ENCODE measurements at places on chromosomes 7 and 10. TPM values are rescaled to one million over a fixed set of nuclear protein-coding genes. Genes with fewer than 3 reads are reported as not detected.
A peak's percentile ranks its signal among the peaks of the same experiment; 100 is the strongest.

GRCh38 chr10:102476466-102477141, 25.3 kb upstream of the C10orf95 start:
- no peaks in the 10 kb centered on the region for H3K4me1 ChIP-seq
- no peak for DNase-seq
- peaks cover 18% of the 10 kb centered on the region for H3K36me3 ChIP-seq
- H3K27ac ChIP-seq: no peak overlapping the region
- no peak overlapping the region for H3K4me3 ChIP-seq

- no peaks in the 10 kb centered on the region for H3K4me1 ChIP-seq
- no peak overlapping the region for H3K27ac ChIP-seq
- DNase-seq: no peak
- no peaks in the 10 kb centered on the region for H3K36me3 ChIP-seq
- H3K27me3 ChIP-seq: no peaks in the 10 kb centered on the region
Observed at GRCh38 chr7:119737390-119737789, 535.6 kb upstream of the KCND2 start.

The EEF1AKMT2 gene
- total RNA-seq: 22.8 TPM

DNA sequence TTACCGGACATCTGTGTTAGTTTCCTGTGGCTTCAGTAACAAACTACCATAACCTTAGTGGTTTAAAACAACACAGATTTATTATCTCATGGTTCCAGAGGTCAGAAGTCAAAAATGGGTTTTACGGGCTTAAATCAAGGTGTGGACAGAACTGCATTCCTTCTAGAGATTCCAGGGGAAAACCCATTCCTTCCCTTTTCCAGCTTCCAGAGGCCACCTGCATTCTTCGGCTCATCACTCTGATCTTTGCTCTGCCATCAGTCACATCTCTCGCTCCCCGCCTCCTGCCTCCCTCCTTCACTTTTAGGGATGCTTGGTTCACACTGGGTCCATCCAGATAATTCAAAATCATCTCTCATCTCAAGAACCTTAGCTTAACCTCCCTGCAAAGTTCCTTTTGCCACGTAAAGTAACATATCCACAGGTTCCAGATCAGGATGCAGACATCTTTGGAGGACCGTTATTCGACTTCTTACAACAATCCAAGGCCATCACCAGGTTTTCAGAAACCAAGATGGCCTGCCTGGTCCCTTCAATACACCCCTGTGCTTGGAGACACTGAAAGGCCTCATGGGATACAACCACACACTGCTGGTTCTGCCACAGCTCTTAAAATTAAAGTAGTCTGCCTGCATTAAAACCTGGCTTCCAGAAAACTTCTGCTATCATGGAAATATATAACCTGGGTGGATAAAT, 225.9 kb upstream of the MYO3A start:
- no peak overlapping the region for H3K27ac ChIP-seq
- H3K36me3 ChIP-seq: no peaks in the 10 kb centered on the region
- DNase-seq: no peak
- no peaks in the 10 kb centered on the region for H3K27me3 ChIP-seq
- H3K4me3 ChIP-seq: no peak overlapping the region
- no peaks in the 10 kb centered on the region for H3K4me1 ChIP-seq

DNA sequence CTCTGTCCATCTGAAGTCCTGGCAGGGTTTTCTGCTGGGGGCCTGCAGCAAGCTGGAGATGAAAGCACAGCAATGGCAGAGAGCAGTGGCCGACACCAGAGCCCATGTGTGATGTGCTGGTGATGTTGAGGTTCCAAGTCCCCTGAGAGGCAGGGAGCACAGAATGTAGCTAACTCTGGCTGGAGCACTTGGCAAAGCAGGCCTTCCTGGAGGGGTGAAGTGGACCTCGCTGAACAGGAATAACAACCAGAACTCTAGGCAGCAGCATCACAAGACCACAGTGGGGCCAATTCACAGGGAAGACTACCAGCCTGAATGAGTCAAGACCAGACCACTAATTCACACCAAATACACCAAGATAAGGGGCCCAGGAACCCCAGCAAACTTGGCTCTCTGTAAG, 22.8 kb upstream of the MSMB start:
- H3K4me3 ChIP-seq: no peak overlapping the region
- no peaks in the 10 kb centered on the region for H3K36me3 ChIP-seq
- peaks cover 3% of the 10 kb centered on the region for H3K4me1 ChIP-seq
- H3K27me3 ChIP-seq: peaks cover 3% of the 10 kb centered on the region

The GOLGA7B gene
- total RNA-seq: not detected

GRCh38 chr10:26440088-26440470, 1.9 kb downstream of the APBB1IP start:
- no peaks in the 10 kb centered on the region for H3K27me3 ChIP-seq
- H3K4me3 ChIP-seq: no peak overlapping the region
- no peaks in the 10 kb centered on the region for H3K36me3 ChIP-seq
- no peak for DNase-seq

GRCh38 chr10:44983066-44983894, 4.7 kb upstream of the DEPP1 start:
- DNase-seq: no peak
- no peaks in the 10 kb centered on the region for H3K27me3 ChIP-seq
- H3K4me3 ChIP-seq: no peak overlapping the region
- H3K4me1 ChIP-seq: peaks cover 68% of the 10 kb centered on the region

- no peaks in the 10 kb centered on the region for H3K36me3 ChIP-seq
- peak; percentile 99 for DNase-seq
- no peak overlapping the region for H3K4me3 ChIP-seq
- no peaks in the 10 kb centered on the region for H3K27me3 ChIP-seq
Observed at GRCh38 chr10:110395350-110396283, 90.9 kb upstream of the SMNDC1 start.

The PLCE1 gene
- total RNA-seq: 4.5 TPM

- H3K4me3 ChIP-seq: no peak overlapping the region
- no peaks in the 10 kb centered on the region for H3K27me3 ChIP-seq
- no peak overlapping the region for H3K27ac ChIP-seq
- DNase-seq: no peak
- no peaks in the 10 kb centered on the region for H3K36me3 ChIP-seq
Observed at GRCh38 chr10:114922003-114922402, 16.0 kb upstream of the TRUB1 start.

- no peak for DNase-seq
- peaks cover 15% of the 10 kb centered on the region for H3K4me1 ChIP-seq
- H3K36me3 ChIP-seq: no peaks in the 10 kb centered on the region
- no peaks in the 10 kb centered on the region for H3K27me3 ChIP-seq
- H3K27ac ChIP-seq: no peak overlapping the region
- no peak overlapping the region for H3K4me3 ChIP-seq
Observed at GRCh38 chr10:61139592-61139953, 195.6 kb upstream of the RHOBTB1 start.

DNA sequence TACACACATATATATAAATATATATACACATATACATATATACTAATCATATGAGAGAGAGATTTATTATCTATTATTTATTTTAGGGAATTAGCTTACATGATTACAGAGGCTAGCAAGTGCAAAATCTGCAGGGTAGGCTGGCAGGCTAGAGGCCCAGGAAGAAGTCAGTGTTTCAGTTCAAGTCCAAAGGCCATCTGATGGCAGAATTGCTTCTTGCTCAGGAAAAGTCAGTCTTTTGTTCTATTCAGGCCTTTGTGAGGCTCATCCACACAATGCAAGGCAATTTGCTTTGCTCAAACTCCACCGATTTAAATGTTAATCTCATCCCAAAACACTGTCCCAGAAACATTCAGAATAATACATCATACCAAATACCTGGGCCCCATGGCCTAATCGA, 2.6 kb upstream of the C10orf120 start:
- no peaks in the 10 kb centered on the region for H3K36me3 ChIP-seq
- H3K4me3 ChIP-seq: no peak overlapping the region
- no peak for DNase-seq
- H3K4me1 ChIP-seq: no peaks in the 10 kb centered on the region

The FOXK1 gene
- total RNA-seq: 4.3 TPM

DNA sequence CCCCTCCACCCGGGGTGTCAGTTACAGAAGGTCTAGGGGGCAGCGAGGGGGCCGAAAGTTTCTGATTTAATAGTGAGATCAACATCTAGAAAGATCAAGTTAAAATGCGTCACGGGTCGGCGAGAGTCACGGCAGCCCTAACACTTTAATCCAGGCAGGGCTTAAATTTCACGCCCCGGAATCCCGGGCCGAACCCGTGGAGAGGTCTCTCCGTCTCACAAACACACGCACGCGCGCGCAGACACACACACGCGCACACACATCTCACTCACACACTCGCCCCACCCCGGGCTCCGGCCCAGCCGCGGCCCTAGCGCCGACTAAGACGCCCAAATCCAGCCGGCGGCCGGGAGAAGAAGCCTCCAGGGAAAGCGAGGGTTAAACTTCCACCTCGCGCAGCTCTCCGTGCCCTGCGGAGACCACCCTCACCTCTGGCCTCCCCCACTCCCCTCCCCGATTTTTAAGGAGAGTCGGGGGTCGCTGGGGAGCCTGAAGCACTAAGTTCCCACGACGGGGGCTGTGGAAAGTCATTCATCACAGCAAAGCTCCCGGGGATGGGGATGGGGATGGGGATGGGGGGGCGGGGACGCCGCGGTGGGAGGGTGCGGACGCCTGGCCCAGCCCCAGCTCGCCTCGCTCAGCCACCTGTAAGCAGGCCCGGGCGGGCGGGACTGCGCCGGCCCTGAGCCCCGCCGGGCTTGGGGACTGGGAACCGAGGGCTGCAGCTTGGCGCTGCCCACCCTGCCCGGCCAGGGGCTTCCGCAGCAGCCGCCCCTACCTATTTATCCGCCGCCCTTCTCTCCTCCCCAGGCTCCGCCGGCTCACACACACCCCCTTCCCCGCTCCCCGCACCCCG, 1.6 kb downstream of the PDGFA start:
- H3K27me3 ChIP-seq: peaks cover 26% of the 10 kb centered on the region
- H3K27ac ChIP-seq: no peak overlapping the region
- no peaks in the 10 kb centered on the region for H3K36me3 ChIP-seq
- peaks cover 7% of the 10 kb centered on the region for H3K4me1 ChIP-seq
- peak overlapping the region; percentile 77 for H3K4me3 ChIP-seq
- peak; percentile 58 for DNase-seq

GRCh38 chr10:72016608-72017300, 52.6 kb downstream of the CHST3 start:
- H3K36me3 ChIP-seq: no peaks in the 10 kb centered on the region
- no peak overlapping the region for H3K27ac ChIP-seq
- peaks cover 14% of the 10 kb centered on the region for H3K4me1 ChIP-seq
- DNase-seq: no peak

DNA sequence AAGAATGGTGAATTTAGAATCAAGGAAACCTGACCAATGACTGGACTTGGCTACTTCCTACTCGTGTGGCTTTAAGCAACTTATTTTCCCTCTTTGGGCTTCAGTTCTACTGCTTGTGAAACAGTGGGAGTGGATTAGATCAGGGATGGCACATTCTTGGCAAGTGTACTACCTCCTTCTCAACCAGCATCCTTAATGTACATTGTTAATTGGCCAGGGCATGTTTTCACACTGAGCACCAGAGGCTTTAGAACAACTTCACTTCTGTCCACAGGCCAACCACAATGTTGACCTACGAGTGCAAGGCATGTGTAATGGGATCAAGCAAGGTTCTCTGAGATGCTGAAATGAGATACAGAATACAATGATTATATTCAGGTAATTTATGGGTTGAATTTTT, 315.3 kb downstream of the ADRA2A start:
- H3K27me3 ChIP-seq: no peaks in the 10 kb centered on the region
- no peaks in the 10 kb centered on the region for H3K4me1 ChIP-seq
- H3K4me3 ChIP-seq: no peak overlapping the region
- DNase-seq: no peak

- no peaks in the 10 kb centered on the region for H3K36me3 ChIP-seq
- no peak overlapping the region for H3K4me3 ChIP-seq
- no peaks in the 10 kb centered on the region for H3K27me3 ChIP-seq
- no peak for DNase-seq
Observed at GRCh38 chr7:64744680-64745079, 49.5 kb upstream of the ZNF138 start.

DNA sequence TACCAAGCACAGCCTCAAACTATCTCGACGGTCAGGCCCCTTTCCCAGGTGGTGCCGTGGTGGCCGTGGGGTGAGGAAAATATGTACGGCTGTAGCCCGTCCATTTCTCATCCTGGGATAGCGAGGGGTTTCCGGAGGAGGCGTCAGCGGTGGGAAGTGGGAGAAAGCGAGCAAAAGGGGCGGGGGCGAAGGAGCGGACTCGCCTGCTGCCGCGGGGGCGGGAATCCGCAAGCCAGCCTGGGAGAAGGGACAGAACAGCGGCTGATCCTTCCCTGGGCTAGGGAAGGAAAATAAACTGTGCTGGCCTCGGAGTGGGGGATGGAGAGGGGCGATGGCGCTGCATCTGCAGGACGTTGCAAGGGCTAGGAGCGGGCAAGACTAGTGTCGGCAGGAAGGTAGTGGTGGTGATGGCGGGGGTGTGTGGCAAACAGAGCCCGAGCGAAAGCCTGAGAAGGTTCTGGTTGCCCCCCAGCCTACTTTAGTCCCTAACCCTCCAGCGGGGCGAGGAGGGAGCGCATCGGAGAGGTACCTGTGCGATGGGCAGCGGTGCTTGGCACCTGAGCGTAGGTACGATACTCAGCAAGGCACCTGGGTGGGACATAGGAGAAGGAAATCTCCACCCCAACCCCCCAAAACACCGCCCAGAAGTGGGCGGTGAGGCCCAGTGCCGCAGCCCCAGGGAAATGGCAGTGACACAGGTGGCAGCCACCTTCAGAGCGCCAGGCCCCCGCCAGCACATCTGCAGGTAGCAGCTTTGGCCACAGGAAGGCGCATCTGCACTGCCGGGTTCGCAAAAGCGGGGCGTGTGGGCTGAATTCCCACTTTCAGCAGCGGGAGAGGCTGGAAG, 49.9 kb upstream of the STEAP1B start:
- no peaks in the 10 kb centered on the region for H3K36me3 ChIP-seq
- peaks cover 37% of the 10 kb centered on the region for H3K27me3 ChIP-seq
- H3K4me1 ChIP-seq: no peaks in the 10 kb centered on the region
- DNase-seq: peak; percentile 7
- H3K4me3 ChIP-seq: peak overlapping the region; percentile 42

The RTKN2 gene
- total RNA-seq: 0.90 TPM

The ACTR3C gene
- total RNA-seq: not detected

The BMPER gene
- 7.5 TPM for total RNA-seq

The MUC3A gene
- total RNA-seq: not detected

DNA sequence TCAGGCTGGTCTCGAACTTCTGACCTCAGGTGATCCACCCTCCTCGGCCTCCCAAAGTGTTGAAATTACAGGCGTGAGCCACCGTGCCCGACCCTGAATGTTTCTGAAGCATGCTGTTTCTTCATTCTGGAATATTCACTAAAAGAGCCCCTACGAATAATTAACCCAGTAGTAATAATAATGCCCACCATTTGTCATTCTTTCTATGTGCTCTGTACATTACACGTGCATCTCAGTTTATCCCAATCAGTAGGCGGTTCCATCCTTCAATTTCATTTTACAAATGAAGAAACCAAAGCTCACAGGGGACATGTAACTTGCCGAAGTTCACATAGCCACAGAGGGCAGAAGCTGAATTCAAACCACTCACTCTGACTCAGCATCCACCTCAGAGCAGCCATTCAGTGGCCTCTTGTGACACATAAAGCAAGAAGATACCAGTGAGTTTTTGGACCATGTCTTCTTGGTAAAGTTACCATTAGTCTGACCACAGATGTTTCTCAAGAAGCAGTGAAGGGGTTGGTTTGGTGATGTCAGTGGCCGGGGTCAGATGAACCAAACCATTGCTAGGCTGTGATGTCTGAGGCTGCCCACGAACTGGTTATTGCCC, 71.9 kb upstream of the DUSP5 start:
- DNase-seq: peak; percentile 99
- peaks cover 14% of the 10 kb centered on the region for H3K4me1 ChIP-seq
- H3K4me3 ChIP-seq: no peak overlapping the region
- no peaks in the 10 kb centered on the region for H3K36me3 ChIP-seq
- H3K27ac ChIP-seq: peak overlapping the region; percentile 87

Data from IMR-90 (cell line).